Activated T-cell treated with anti-CD3 and anti-CD28 coated beads for 4 hours (primary cell): ENCODE measurements at places on chromosomes 6 and 20.

- DNase-seq = no peak
Measured at GRCh38 chr20:50200482-50201104, 10.0 kb downstream of the CEBPB start.

DNA sequence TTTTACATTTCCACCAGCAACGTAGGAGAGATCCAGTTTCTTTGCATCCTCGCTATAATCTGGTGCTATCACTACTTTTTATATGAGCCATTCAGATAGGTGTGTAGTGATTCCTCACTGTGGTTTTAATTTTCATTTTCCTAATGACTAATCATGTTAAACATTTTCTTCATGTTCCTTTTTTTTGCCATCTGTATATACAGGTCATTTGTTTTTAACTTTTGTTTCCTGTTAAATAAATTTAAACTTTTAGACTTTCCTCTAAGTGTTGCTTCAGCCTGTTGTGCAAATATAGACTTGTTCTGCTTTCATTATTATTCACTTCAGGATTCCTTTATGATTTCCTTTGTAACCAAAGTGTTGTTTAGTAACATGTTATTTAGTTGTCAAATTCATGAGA lies 697.4 kb downstream of the PTPRT start:
- DNase-seq = no peak

GRCh38 chr6:148250975-148251685 lies 91.5 kb upstream of the SASH1 start:
- no peak for DNase-seq

DNA sequence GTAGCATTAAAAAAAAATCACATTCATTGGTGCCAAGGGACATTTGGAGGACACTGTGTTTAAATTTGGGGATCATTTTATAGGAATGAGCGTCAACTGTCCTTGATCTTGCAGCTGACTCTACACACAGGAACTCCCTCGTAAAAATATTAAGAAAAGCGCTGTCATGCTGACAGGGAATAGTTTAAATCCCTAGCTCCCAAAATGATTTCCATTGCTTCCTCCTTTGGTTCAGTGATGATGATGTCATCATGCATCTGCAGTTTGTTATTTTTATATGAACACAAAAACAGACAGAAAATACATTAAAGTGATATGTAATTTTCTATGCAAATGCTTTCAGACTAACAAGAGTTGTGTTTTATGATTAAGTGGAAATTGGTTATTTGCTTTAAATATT lies 275.6 kb downstream of the BTBD9 start:
- DNase-seq = no peak

DNA sequence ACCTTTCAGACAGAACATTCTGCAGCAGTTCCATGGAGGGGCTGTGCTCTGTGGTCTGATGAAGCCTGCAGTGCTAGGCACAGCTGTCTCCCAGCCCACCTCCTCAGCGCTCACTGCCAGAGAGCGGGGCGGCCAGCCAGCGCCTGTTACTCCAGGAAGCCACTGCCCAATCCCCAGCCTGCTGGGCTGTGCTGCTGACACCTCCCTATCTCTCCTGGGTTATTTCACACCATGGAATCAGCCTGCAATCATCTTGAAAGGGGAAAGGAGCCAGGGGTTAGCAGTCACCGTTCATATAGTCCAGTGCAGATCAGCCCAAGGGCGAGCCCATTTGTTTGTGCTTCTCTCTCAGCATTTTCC lies 46.3 kb upstream of the NHSL1 start:
- no peak for DNase-seq

GRCh38 chr20:19993958-19994669 lies 23.0 kb upstream of the NAA20 start:
- no peak for DNase-seq

GRCh38 chr20:487655-488054 lies 25.3 kb upstream of the TBC1D20 start:
- no peak for DNase-seq

GRCh38 chr6:126312013-126312665 lies 27.8 kb upstream of the CENPW start:
- DNase-seq = no peak

- DNase-seq = no peak
Measured at GRCh38 chr6:108989700-108990099, 104.9 kb downstream of the SESN1 start.

GRCh38 chr6:34317882-34318498 lies 69.2 kb upstream of the SMIM29 start:
- DNase-seq = no peak

DNA sequence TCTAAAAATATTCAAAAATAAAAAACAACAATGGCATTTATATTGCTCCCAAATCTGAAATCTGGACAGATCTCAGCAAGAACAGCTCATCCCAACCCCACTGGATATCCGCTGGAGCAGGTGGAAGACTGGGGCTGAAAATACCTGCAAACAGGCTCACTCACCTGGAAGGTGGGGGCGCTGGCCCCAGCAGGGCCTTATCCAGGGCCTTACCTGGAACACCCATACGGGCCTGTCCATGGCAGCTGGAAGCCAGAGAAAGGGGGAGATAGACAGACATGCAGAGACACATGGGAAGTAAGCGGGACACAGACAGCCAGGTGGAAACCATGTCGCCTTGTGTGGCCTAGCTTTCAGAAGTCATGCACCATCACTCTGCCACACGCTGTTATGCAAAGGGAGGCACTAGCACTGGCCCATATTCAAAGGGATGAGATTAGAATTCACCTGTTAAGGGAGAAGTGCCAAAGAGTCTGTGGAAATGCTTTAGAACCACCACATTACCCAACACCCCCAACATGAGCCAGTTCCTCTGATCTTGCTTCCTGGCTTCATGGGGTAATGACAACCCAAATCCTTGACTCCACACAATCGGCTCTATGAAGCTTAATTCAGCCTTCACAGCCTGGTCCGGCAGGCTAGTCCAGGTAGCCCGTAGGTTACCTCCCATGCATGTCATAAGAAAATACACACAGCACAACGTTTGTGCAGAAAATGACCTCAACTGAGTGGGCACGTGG lies 99.0 kb upstream of the CDYL start:
- DNase-seq = no peak

- no peak for DNase-seq
Measured at GRCh38 chr6:93974332-93974731, 555.0 kb upstream of the EPHA7 start.

DNA sequence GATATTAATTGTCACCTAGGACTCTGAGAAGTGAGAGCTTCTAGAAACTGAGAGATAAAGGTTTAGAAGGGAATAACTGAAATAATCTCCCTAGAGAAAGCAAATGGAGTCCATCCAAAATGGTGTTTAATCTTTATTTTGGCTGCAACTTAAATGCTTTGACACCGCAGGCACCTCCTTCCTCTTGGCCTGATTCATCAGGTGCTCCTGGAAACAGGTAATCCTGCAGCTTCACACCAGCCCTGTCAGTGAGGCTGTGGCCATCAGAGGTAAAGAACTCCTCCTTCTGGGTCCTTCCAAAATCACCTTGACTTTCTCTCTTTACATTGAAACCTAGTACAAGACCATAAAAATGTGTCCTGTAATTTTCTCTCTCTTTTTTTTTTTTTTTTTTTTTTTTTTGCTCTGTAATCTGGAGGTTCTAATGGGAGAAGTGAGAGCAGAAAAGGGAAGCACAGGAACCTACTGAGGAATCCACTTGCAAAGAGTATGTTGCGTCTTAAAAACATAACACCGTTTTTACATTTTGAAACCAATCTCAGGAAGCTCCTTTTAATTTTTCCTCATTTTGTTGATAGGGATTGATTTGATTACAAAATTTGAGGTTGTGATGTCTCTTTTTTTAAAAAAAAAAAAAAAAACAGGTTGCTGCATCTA lies 124.2 kb downstream of the LRRC1 start:
- no peak for DNase-seq

DNA sequence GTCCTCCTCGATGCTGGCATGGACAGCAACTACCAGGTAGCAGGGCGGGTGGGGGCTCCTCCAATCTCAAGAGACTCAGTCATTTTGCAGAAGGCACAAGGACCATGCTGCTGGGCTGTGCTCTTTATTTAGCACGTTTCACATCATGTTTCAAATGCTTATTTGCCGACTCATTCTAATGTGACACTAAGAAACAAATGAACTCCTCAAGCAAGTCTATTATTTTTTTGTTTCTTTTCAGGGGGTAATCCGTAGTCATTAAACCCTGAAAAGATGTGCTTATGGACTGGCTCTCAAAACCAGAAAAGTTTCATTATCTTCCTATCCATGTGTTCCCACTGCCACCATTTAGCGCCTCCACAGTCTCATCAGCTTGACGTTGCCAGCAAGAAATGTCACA lies 92.9 kb downstream of the ANKS1A start:
- no peak for DNase-seq

DNA sequence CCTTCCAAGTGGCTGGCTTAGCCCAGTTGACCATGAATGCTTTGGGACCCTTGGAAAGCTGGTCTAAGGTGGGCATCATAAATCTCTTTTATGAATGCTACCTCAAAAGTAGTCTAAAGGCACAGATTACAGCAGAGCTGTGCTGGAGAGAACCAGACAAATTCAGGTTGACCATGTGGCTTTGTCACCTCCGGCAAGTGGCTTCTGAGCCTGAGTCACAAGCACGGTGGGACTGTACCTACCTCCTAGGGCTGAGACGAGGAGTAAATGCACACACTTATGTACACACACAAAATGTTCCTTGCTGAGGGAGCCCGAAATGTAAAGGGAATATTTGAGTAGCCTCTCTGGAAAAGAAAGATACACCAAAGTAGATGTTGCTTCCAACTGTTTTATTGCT lies 155.9 kb downstream of the NFATC2 start:
- no peak for DNase-seq

DNA sequence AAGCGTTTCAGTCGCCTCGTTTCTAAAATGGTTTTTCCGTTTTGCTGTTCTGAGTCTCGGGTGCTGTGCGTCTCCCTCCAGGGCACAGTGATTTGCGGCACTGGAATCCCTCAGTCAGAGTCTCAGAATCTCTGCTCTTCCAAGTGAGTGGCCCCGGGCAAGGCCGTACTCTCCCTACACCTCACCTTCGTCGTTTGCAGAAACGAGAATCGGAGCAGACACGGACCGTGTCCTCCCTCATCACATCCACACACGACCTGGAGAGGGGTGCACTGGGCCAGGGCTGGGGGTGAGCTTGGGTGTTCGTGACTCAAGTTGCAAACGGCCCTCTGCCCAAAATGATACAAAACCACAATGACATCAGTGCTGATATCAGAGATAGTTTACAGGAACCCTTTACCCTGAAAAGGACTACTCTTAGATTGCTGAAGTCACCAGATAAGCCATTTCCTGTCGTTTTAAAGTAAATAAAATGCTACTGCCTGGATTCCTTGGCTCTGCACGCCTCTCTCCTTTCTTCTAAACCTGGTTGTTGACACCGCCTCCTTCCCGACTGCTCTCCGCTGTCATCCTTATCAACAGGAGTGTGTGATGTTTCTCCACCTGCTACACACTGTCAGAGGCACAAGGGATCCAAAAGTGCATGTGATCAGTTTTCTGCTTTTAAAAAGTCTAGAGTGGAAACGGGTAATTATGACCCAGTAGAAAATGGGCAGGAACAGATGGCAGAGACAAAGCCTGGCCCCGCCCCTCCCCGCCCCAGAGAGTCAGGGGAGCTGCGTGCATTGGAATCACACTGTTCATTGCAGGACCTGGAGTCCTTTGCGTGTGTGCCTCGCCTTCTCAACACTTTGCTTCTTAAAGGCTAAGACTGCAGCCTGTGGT lies 38.4 kb downstream of the KIF25 start:
- DNase-seq = no peak

DNA sequence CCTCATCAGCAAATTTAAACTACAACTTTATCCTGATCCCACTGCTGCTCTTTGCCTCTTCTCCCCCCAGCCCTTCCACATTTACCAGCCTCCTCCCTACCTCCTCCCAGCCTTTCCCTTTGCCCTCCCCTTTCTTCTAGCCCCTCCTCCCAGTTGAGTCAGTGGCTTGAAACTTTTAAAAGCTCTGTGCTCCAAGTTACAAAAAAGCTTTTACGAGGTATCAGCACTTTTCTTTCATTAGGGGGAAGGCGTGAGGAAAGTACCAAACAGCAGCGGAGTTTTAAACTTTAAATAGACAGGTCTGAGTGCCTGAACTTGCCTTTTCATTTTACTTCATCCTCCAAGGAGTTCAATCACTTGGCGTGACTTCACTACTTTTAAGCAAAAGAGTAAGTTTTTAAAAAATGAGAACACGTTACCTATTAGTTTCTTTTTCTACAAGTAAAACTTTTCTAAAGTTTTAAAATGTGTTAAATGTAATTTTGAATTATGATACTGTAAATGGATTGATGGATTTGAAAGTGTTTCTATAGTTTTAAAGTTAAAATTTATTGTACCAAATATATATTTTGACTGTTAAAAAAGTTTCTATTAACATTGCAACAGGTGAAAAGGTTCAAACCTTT lies at the start of gene GJA1:
Gene GJA1, plus strand, starts transcription at position 203 of the 626 bp plus-strand sequence. CDS start 11,202 bp downstream, outside the sequence.
- DNase-seq = no peak

GRCh38 chr6:45477790-45478189 lies 100.1 kb upstream of the SUPT3H start:
- no peak for DNase-seq

- DNase-seq = no peak
Measured at GRCh38 chr20:58078741-58079522, 149.5 kb downstream of the ANKRD60 start.

- no peak for DNase-seq
Measured at GRCh38 chr6:144341831-144342527, 56.8 kb downstream of the UTRN start.

- DNase-seq = no peak
Measured at GRCh38 chr6:19309661-19310060, 527.5 kb upstream of the ID4 start.

DNA sequence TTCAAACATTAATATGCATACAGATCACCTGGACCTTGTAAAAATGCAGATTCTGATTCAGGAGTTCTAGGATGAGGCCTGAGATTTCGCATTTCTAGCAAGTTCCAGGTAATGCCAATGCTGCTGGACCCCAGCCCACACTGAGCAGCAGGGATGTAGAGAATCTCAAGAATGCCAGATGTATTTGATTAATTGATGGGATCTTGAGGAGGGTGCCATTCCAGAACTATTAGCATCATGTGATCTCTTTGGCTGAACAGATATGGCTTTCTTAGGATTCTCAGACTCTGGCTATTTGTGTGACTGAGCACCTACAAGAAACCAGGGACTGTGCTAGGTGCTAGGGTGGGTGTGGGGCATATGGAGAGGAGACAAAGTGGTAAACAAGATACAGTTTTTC lies 16.5 kb upstream of the SNX3 start:
- DNase-seq = no peak

GRCh38 chr20:32312718-32313424 lies 35.4 kb downstream of the KIF3B start:
- no peak for DNase-seq

DNA sequence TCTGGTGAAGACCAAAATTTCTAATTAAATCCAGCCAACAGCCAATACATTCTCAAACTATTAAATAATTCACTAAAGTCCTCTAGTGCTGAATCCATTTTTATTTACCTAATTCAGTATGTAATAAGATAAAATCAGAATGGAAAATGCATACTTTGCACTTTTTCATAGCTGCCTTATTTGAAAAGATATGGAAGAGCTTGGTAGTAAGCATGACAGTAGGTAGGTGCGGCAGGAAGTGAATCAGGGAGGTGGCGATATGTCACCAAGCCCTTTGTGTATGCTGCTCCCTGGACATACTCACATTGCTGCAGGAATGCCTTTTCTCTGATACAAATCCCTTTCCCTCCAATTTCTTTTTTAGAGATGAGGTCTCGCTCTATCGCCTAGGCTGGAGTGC lies 10.2 kb upstream of the TGM3 start:
- DNase-seq = no peak

- no peak for DNase-seq
Measured at GRCh38 chr6:125745281-125746018, 4.0 kb upstream of the HEY2 start.

- DNase-seq = no peak
Measured at GRCh38 chr6:55963301-55963700, 87.9 kb upstream of the BMP5 start.

GRCh38 chr6:120686492-120686891 lies 647.8 kb downstream of the TBC1D32 start:
- no peak for DNase-seq
